ENCODE measurements at places on chromosomes 12 and 14.
A peak's percentile ranks its signal among the peaks of the same experiment; 100 is the strongest.

DNA sequence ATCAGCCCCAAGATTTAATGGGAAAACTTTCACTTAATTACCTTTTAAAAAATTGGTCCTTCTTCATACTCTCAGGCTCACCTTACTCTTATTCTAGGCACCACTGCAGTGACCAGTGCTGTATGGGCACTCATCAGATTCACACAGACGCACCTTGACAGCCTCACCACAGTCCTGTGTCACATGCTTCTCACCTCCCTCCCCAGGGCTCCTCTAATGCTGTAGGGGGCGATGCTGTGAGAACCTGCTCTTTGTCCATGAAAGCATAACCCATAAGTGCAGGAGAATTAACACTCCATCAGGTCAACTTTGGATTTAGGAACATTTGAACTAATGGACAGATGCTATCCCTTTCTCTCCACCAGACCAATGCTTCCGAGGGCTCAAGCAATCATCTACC, 13.9 kb upstream of the PPP4R3A start:
- no peak for DNase-seq

- no peak for DNase-seq
These were observed 226.8 kb upstream of the HMGA2 start for GRCh38 chr12:65597527-65597926.

- DNase-seq, result no peak
These were observed 2.7 kb downstream of the PTHLH start for GRCh38 chr12:27969624-27970400.

- no peak for DNase-seq
These were observed 82.7 kb downstream of the KTN1 start for GRCh38 chr14:55662752-55663151.

- no peak for DNase-seq
These were observed 3.1 kb downstream of the IFI27L2 start for GRCh38 chr14:94126419-94126677.

GRCh38 chr12:48988030-48988649, 10.0 kb downstream of the WNT1 start:
- peak; percentile 58 for DNase-seq

- DNase-seq, result no peak
These were observed 2.0 kb upstream of the HOXC10 start for GRCh38 chr12:53982648-53983567.

GRCh38 chr12:128795530-128796361, 28.0 kb downstream of the SLC15A4 start:
- DNase-seq, result no peak

DNA sequence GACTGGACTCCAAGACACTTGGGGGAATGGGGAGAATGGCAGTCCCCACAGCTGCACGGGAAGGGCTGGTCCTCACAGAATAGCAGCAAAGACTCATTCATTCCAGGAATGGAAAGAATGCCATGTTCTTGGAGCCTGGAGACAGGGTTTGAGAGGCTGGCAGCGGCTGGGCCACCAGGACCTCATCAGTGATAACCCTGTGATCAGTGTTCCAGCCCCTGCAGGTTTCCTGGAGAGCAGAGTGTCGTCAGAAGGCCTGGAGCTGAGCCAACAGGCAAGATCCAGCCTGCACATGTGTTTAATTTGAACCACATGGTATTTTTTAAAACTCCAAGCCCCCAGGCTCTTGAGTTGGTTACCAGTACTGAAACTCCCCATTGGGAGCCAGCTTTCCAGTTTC, 11.3 kb downstream of the BDKRB1 start:
- DNase-seq, result no peak

DNA sequence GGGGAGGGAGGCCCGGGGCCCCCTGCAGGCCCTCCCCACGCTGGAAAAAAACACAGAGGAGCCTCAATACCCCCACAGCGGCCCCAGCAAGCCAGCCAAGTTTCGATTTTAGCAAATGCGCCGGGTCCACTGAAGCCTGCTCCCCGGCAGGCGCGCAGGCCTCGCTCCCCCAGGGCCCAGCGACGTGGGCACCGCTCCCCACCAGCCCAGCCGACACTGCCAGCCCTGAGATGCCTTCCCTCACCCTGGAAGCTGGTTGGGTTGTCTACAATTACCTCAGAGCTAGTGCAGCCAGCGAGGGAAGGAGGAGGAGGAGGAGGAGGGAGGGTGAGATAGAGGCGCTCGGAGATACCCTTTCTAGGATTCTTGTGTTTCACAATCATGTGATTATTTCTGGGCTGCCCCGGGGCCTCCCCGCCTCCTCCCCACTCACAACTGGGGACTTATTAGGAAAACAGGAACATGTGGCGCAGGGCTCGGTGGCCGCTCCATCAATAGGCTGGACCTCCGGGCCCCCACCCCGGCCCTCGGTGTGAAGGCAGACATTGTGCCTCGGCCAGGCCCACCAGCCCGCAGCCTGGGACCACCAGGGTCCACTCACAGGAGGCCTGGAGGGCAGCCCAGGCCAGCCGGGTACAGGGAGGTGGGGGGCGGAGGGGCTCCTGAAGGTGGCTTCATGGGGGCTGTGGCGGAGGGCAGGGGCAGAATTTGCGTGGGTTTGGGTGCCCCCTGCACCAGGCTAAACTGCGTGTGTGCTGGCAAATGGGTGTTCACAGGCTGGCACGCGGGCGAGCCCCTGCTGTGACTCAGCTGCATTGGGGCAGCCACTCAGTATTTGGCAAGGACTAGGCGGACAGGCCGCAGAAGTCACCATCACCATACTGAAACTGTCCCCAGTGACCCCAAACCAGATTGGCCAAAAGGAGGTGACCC, 109.9 kb downstream of the NCOR2 start:
- peak; percentile 20 for DNase-seq

- DNase-seq, result no peak
These were observed 175.8 kb upstream of the PRMT8 start for GRCh38 chr12:3315201-3315661.

DNA sequence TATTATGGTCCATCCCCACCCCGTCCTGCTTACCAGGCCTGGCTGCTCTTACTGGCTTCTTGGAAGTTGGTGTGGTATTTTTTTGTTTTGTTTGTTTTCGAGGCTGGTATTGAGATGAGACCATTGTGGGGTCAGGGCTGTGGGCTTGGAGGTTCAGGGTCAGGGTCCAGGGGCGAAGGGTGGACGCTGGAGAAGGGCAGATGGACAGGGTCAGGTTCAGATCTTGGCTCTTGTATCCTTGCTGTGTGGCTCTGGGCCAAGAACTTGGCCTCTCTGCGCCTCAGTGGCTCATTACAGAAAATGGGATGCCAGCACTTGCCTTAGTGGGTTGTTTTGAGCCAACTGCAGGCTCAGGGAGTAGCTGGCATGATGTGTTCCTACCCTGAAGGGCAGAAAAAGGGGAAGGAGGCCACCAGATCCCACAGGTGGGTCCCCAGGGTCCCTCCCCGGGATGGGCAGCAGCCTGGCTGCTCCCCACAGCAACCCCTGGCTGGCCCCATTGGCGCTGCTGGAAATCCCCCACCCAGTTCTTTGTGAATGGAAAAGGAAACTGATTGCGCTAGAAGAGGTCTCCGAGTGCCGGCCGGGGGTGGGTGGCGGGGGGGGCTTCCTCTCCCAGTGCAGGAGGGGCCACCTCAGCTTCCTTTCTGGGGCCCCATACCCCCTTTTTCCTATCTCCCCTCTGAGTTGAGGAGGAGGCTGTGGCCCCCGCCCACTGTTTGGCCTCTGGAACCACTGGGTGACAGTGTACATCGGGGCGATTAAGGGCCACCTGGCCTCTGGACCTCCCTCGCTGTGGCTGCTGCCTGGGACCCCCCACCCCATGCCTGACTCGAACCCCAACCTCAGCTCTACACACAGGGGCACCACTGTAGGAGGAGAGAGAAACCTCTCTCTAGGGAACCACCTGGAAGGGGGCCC, 25.0 kb downstream of the SH2B3 start:
- peak; percentile 65 for DNase-seq

DNA sequence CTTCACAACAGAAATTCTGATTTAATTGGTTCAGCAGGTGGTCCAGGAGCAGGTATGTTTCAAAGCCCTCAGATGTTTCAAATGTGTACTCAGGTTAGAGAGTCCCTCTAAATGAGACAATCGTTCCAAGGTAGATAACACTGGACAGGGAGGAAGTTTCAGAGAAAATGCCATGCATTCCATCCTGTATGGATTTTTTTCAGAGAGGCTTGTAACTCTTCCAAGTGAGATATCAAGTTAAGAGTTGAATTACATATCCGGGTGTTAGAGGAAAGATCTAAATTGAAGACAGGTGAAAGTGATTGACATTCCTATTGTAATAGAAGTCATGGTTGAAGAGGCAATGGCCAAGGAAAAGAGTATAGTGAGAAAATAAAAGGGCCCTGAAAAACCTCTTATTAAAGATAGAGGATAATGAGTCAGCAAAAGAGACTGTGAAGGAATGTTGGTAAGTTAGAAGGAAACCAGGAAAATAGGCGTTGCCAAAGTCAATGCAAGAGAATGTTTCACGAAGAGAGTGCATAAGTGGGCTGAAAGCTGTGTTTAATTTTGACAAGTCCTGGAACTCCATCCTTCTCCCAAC, 105.8 kb downstream of the BMP4 start:
- no peak for DNase-seq

- DNase-seq, result no peak
These were observed 222.7 kb upstream of the SOX5 start for GRCh38 chr12:24172031-24172772.

DNA sequence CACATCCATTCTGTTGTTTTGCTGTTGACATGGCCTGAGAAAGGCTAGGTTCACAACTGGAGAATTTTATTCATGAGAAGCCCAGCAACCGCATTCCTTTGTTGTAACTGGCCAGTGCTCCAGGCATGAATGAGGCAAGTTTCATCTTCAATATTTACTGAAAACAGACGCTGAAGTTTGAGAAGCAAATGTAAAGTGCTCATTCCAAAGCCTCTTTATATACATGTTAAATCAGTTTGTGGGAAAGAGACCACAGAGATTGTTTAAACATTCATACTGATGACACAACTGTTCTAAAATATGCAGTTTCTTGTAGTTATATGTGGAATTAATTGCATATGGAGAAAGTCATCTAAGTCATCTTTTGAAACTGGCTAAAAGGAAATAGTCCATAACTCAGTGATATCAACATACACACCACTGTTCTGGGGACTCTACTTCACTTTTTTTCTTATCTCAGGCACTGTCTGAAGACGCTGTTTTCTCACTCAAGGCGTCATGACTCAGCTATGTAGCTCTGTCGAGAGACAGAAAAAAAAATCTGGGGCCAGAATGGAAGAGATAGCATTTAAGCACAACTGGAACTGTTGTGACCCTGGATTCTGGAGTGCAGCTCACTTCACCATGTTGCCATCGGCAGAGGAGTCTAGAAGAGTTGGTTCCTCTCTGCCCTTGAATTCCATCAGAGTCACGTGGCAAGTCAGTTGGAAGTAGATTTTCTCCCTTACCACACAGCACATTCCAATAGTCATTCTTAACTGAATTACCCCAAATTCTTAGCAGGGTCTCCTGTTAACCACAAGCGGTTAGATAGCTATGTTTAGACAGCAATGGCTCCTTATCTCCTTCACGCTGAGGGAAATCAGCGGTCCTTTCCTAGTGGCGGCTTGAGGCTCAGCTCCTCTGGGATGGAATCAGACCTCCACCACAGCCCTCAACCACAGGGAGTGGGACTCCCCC, 258.4 kb upstream of the HMGA2 start:
- no peak for DNase-seq

DNA sequence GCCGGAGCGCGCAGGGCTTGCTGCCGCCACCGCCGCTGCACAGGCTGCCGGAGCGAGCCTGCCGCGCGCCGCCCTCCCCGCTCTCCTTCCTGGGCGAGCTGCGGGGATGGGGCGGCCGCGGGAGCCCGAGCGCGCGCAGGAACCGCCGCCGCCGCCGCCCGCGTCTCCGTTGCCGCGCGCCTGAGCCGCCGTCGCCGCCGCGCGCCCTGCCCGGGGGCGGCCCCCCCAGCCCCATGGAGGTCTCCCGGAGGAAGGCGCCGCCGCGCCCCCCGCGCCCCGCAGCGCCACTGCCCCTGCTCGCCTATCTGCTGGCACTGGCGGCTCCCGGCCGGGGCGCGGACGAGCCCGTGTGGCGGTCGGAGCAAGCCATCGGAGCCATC, 352 bp downstream of the PLXNC1 start:
- no peak for DNase-seq

DNA sequence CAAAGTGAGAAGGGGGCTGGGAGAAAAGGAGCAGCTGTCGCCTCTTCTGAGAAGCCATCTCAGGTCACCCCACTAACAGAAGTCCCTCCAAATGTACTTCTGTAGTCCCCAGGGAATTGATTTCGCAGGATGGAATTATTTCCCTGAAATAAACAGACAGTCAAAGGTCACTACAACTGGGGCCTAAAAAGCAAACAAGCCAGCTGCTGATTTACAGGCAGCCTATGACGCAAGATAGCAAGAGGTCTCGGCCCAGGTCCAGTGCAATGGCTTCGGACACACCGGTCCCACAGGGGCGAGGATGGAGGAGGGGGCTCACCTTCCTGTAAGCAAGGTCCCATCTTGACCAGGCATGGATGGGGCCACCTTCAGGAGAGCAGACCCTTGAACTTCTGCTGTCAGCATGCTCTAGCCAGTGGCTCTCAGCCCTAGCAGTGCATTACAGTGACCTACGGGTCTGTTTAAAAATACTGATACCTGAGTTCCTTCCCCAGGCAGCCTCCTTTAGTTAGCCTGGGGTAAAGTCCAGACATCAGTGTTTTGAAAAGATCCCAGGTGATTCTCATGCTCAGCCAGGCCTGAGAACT, 18.1 kb downstream of the NUAK1 start:
- no peak for DNase-seq

- no peak for DNase-seq
These were observed 571.4 kb upstream of the ATP2B1 start for GRCh38 chr12:90280033-90280432.

DNA sequence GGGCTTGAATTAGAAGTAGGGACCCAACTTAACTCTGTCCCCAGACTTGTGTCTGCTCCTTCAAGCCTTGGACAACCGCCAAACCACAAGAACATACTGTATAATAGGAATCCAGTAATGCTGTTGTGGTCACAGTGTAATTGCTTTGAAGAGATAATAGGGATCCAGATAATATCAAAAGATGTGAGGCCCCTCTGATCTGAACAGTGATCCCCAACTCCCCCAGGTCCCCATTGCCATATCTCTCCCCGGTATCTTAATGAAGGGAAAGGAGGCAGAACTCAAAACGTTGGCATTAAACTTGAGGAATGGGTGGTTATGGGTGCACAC, 8.5 kb upstream of the PLEKHH1 start:
- DNase-seq, result no peak

GRCh38 chr12:79535751-79536150, 155.0 kb downstream of the PAWR start:
- DNase-seq, result no peak

DNA sequence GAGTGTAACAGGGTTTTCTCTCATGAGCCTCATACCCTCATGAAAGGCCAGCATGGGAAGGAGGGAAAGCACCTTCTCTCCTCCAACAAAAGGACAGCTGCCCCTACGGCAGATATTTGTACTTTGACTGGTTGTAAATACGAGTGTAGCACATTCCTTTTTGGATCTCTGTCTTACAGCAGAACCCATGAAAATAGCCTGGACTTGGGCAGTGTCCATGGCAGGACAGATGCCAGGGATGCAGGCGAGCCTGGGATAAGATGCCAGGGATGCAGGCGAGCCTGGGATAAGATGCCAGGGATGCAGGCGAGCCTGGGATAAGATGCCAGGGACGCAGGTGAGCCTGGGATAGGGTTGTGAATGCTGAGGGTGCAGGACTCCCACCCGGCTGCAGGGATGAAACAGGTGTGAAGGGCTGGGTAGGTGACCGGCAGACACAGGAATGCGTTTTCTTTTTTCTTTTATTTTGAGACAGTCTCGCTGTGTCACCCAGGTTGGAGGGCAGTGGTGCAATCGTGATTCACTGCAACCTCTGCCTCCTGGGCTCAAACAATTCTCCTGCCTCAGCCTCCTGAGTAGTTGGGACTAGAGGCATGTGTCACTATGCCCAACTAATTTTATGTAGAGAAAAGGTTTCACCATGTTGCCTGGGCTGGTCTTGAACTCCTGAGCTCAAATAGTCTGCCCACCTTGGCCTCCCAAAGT, 120.0 kb downstream of the BEGAIN start:
- no peak for DNase-seq

All from activated CD8-positive, alpha-beta memory T cell treated with anti-CD3 and anti-CD28 coated beads for 4 hours (primary cell).